ENCODE measurements at places on chromosomes 1 and 21. TPM values are rescaled to one million over a fixed set of nuclear protein-coding genes. Genes with fewer than 3 reads are reported as not detected.

OPRD1 gene
- 0.09 TPM for polyA plus RNA-seq

CHODL gene
- 28.8 TPM for polyA plus RNA-seq

PEAR1 gene
- not detected for polyA plus RNA-seq

NUF2 gene
- 2.8 TPM for polyA plus RNA-seq

ARTN gene
- polyA plus RNA-seq, result 2.2 TPM

FAM89A gene
- 0.32 TPM for polyA plus RNA-seq

CELA2A gene
- not detected for polyA plus RNA-seq

ILF2 gene
- polyA plus RNA-seq, result 383 TPM

TLCD4 gene
- 1.6 TPM for polyA plus RNA-seq

CEPT1 gene
- polyA plus RNA-seq, result 49.1 TPM

RGS8 gene
- polyA plus RNA-seq, result 8.3 TPM

SPRR1B gene
- polyA plus RNA-seq, result not detected

GBP7 gene
- polyA plus RNA-seq, result not detected

OR2T11 gene
- polyA plus RNA-seq, result not detected

MYBPH gene
- not detected for polyA plus RNA-seq

PEX19 gene
- 51.6 TPM for polyA plus RNA-seq

AGL gene
- 17.7 TPM for polyA plus RNA-seq

SEC22B gene
- 29.3 TPM for polyA plus RNA-seq

CASQ1 gene
- not detected for polyA plus RNA-seq

GJA9 gene
- polyA plus RNA-seq, result not detected

MPZ gene
- not detected for polyA plus RNA-seq

GJB3 gene
- not detected for polyA plus RNA-seq

TNFRSF8 gene
- polyA plus RNA-seq, result not detected

CDC7 gene
- 34.6 TPM for polyA plus RNA-seq

TINAGL1 gene
- polyA plus RNA-seq, result 1.0 TPM

KRTAP13-2 gene
- not detected for polyA plus RNA-seq

SPATA45 gene
- polyA plus RNA-seq, result not detected

IFI44 gene
- polyA plus RNA-seq, result not detected

FAM43B gene
- polyA plus RNA-seq, result 0.52 TPM

IRF2BP2 gene
- polyA plus RNA-seq, result 56.9 TPM

OLIG1 gene
- polyA plus RNA-seq, result 0.98 TPM

HJV gene
- polyA plus RNA-seq, result not detected

C1QB gene
- not detected for polyA plus RNA-seq

FGR gene
- not detected for polyA plus RNA-seq

ETNK2 gene
- polyA plus RNA-seq, result 26.3 TPM

AGO3 gene
- polyA plus RNA-seq, result 9.4 TPM

LCE2A gene
- polyA plus RNA-seq, result not detected

C1orf21 gene
- polyA plus RNA-seq, result 17.4 TPM

ACTA1 gene
- polyA plus RNA-seq, result not detected

PDXK gene
- 32.0 TPM for polyA plus RNA-seq

ACKR1 gene
- 3.3 TPM for polyA plus RNA-seq

Measured in neural cell (in vitro differentiated cells).